CD4-positive, alpha-beta T cell treated with Interleukin-2 at 100 ng/mL for 4 hours (primary cell): ENCODE measurements at places on chromosomes 13 and 19.

- no peak for DNase-seq
Measured at GRCh38 chr13:77891041-77891440, 27.6 kb downstream of the EDNRB start.

DNA sequence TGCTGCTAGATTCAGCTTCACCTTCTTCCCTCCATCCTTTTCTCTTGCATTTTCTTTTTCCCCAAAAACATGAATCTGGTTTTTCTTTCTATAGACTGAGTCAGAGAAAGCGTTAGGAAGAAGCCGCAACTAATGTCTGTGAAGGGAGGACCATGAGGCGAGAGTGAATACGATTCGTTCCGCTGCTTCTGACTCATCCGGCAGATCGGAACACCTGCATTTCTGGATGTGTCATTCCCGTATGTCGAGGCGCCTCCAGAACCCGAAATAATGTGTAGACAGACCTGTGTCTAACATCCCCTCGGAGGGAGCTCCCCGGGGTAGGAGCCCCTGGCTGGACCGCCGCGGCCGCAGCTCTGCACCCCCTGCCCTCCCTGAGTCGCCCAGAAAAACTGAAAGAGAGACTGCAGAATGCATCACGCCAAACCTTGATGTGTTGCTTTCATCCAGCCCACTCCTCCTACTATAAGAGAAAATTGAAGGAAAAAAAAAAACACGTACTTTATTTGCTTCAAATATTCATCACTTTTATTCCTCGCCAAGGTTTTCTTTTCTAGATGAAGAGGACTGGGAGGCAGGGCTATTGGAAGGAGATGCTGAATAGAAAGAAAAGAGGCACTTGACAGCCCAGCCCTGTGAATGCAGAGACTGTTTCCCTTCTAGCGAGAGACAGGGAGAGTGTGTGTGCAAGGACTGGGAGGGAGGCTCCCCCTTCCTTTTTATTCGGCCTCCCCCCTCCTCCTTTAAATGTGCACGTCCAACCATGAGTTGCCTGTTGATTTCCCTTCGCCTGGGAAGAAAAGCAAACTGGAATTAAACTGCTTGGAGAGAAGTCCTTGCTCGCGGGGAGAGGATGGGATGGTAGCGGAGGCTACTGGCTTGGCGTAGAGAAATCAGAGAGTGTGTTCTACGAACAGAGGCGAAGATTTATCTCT, 616 bp upstream of the PCDH17 start:
- DNase-seq, result no peak

DNA sequence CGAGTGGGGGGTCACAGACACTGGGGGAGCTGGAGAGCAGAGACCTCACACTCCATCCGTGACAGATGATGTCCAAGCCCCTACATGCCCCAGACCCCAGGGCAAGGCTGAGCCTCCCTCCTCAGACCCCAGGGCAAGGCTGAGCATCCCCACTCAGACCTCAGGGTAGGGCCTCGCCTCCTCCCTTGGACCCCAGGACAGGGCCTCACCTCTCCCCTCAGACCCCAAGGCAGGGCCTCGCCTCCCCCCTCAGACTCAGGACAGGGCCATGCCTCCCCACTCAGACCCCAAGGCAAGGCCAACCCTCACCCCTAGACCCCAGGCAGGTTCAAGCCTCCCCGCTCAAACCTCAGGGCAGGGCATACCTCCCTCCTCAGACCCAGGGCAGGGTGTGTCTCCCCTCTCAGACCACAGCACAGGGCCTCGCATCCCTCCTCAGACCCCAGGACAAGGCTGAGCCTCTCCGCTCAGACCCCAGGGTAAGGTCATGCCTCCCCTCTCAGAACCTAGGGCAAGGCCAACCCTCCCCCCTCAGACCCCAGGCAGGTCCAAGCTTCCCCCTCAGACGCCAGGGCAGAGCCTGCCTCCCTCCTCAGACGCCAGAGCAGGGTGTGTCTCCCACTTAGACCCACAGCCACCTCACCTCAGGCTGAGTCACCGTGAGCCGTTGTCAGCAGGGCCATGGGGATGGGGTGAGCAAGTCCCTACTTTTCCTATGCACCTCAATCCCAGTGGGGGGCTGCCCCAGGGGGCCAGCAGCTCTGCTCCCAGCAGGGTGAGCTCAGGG, 1.7 kb upstream of the S1PR4 start:
- peak; percentile 88 for DNase-seq

DNA sequence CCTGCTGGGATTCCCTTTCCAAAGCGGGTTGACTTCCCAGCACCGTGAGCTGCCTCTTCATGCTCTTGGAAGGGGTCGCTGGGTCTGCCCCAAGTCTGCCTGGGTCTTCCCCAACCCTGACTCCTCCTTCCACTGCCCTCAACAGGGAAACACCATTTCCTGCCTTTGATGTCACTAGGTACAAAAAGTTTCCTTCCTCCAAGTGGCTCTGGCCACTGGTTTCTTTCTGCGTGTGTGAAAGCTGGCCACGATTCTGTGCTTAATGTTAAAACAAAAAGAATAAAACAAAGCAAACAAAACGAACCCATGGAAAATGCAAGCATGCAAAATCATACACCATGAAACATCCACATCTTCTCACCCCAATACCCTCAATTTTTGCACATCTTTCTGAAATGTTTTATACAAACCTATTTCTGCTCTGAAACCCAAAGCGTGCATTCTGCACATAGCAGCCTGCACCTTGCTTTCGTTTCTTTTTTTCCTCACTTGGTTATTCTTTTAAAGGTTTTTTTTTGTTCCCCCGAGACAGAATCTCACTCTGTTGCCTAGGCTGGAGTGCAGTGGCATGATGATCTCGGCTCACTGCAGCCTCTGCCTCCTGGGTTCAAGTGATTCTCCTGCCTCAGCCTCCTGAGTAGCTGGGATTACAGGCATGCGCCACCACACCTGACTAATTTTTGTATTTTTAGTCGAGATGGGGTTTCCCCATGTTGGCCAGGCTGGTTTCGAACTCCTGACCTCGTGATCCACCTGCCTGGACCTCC, 12.5 kb upstream of the TNFSF9 start:
- DNase-seq, result no peak

- DNase-seq, result no peak
Measured at GRCh38 chr13:99280166-99280565, 22.0 kb upstream of the GPR18 start.

GRCh38 chr19:35430409-35431144, 17.5 kb upstream of the FFAR2 start:
- no peak for DNase-seq

DNA sequence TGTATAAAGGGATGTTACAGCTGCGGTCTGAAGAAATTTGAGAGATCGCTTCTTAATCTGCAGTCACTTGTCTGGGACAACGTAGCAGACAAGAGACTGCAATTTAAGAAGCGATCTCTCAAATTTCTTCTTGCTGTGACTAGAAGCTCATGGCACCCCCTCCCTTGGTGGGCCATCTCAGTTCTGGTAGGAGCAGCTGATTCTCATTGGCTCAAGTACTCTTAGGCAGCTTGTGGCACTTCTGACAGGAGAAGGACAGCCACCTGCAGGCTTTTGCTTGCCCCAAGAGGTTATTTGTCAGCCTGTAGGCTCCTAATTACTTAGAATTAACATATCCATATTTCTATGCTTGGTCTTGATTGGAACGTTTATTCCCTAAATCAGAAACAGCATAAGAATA, 503.0 kb downstream of the DCT start:
- no peak for DNase-seq

- no peak for DNase-seq
Measured at GRCh38 chr19:18790566-18791314, at the start of gene COMP. Gene COMP, minus strand, starts transcription at chr19:18791305. Its CDS starts 36 bp downstream, at chr19:18791269.

DNA sequence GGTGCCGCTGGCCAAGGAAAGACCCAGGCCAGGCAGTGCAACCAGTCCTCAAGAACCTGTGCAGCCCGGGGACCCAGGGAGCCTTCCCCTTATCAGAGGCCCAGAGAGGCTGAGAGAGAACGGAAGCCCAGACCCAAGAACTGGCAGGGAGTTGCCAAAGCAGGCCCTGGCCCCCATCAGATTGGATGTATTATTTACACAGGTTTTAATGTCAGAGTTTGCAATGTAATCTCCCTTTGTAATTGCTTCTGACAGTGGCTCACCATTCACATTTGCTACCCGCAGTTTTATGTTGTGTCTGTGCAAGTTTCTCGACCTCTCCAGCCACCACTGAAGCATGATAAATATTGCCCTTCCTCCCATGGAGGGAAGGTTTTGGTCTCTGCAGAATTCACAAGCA, 660.9 kb downstream of the LIG4 start:
- no peak for DNase-seq

GRCh38 chr13:103067751-103068555, 1.7 kb upstream of the SLC10A2 start:
- DNase-seq, result no peak

GRCh38 chr19:23896912-23897311, 17.8 kb upstream of the ZNF726 start:
- DNase-seq, result no peak
